Cerebellum (tissue), 4 donors: ENCODE measurements at places on chromosomes 11 and 22. TPM values are rescaled to one million over a fixed set of nuclear protein-coding genes. Genes with fewer than 3 reads are reported as not detected.

GSTT2B gene
- 0.36 TPM for total RNA-seq

ZBTB16 gene
- 4.2 TPM for total RNA-seq

FXYD6 gene
- total RNA-seq, result 93.6 TPM

ACTN3 gene
- total RNA-seq, result not detected

C11orf87 gene
- total RNA-seq, result 34.8 TPM

BIK gene
- total RNA-seq, result 0.91 TPM

APOBEC3H gene
- not detected for total RNA-seq

CARNS1 gene
- total RNA-seq, result 0.18 TPM

GAS2 gene
- total RNA-seq, result 8.3 TPM

APOA4 gene
- 0.45 TPM for total RNA-seq

EP300 gene
- 95.4 TPM for total RNA-seq

OR51B2 gene
- total RNA-seq, result 1.2 TPM

MADD gene
- 73.3 TPM for total RNA-seq

TBX10 gene
- not detected for total RNA-seq

APOL1 gene
- total RNA-seq, result 1.00 TPM

MRGPRX3 gene
- not detected for total RNA-seq

MUC5AC gene
- total RNA-seq, result under 0.01 TPM

HOATZ gene
- not detected for total RNA-seq

SCUBE1 gene
- total RNA-seq, result 1.7 TPM

MAP6 gene
- 92.6 TPM for total RNA-seq

PATE2 gene
- 1.7 TPM for total RNA-seq

GLYAT gene
- not detected for total RNA-seq

GAB2 gene
- 16.7 TPM for total RNA-seq

INPP5J gene
- 0.73 TPM for total RNA-seq

SCN4B gene
- 9.2 TPM for total RNA-seq

MS4A7 gene
- 3.5 TPM for total RNA-seq

KCTD14 gene
- total RNA-seq, result 2.8 TPM

HNRNPUL2 gene
- total RNA-seq, result 28.0 TPM

DEPDC7 gene
- total RNA-seq, result 7.3 TPM
